ENCODE measurements at places on chromosomes 16 and 17. TPM values are rescaled to one million over a fixed set of nuclear protein-coding genes. Genes with fewer than 3 reads are reported as not detected.

DNA sequence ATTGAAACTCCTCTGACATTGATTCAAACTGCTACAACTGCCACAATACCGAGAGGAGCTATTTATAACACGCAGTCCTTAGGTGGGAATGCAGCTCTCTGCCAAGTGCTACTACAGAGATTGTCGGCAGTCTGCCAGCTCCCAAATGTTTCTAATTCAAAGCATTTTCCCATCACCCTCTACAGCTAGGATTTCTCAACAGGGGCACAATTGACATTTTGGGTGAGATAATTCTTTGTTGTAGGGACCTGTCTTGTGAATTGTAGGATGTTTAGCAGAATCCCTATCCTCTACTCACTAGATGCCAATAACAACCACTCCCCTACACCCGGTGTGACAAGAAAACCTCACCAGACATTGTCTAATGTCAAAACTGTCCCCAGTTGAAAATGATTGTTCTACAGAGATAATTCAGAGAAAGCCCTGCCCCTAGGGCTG, 7.8 kb upstream of the N4BP1 start:
- peak; percentile 78 for DNase-seq

DNA sequence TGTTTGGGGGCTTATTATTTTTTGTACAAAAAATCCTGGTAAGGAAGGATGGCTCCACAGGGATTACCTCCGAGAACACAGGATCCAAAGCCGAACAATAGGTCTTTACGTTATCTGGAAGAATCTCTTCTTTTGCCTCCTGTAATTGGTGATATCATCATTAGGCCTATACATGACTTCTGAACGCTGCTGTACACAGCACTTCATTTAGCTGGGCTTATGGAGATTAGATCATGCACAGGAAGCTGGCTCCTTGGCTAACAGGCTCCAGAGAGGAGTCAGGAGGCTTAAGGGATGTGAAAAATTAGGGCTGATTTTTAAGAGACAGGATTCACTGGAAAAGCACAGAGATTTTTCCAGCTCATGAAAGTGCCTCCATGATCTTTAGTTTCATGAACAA, 54.7 kb downstream of the TANGO6 start:
- no peak for DNase-seq

DNA sequence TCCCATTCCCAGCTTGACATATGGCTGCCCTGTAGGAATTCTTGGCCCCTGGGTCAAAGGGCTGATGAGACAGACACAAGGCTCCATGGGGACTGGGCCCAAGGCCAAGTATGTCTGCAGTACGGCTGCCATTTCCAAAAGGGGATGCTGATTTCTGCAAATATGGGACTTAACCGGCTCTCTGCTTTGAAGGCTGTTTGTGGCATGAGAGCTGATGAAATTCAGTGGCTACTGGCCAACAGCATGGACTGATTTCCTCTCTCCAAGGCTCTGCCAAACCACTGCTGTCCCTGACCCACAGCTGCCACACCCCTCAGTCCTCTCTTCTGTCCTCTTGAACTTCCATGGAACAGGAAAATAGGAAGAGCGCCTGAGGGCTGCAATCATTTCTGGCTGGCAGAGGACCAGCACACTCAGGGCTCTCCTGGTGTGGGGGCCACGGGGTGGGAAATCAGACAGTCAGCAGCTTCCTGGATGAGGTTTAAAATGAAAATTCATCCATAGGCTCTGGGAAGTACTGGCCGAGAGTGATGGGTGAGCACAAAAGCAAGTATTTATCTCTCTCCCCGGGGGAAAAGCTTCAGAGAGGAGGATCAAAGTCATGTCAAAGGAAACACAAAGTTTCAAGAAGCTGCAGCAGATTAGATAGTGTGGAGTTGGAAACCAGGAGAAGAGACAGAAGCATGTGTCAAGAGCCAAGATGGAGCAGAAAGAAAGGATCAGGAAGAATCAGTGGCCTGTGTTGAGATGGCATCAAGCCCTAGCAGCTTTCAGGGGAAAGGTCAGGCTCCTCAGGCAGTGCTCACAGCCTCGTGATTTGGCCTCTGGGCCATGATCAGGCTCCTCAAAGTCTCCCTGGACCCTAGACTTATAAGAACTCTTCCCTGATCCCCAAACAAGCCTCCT, 64.1 kb upstream of the SREBF1 start:
- peak; percentile 94 for DNase-seq

Gene SULT1A2
- not detected for polyA plus RNA-seq

DNA sequence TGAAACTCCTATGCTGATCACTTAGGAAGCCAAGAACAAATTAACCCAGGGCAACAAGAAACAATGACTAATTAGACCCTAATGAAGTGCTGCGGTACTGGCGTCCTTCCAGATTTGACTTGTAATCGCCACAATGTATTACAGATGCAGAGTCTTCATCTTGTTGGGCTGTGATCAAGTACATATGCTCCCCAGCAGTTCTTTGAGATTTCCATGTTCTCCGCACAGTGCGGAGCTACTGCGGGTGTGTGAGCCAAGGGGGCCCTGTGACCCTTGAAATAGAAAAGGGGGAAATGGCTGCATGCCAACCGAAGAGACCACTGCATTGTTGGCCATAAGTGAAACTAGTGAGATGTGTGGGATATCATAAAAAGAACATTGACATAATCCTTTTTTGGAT, 469.9 kb downstream of the MAF start:
- DNase-seq: no peak

DNA sequence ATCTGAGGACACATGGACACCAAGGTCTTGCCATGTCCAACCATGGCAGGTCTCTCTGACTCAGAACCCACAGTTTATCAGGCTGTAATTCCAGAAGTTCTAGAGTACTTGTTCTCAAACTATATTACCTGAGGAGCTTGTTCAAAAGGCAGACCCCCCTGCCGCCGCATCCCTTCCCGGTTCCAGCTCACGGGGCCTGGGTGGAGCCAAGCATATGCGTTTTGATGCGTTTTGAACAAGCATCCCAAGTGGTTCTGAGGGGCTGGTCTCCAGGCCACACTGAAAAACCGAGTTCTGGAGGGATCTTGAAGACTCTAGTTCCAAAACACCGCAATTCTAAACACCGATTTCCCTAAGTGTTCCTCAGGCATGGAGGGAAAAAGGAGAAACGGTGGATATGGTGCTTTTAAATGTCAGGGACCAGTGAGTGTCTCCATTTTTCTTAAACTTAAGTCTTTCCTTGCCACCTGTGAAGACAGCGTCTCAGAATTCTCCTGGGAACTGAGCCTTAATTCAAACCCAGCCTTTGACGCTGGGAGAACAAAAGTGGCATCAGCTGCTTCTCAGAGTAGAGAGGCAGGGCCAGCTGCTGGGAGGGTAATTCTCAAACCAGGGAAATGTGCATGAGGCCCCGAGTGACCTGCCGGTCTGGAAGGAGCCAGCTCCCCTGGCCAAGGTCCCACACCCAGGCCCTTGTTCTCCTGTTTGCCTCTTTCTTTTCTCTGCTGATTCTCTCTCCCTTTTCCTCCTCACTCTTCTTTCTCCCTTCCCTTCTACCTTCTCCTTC, 84.4 kb upstream of the PLCG2 start:
- DNase-seq: no peak

Gene UMOD
- not detected for polyA plus RNA-seq

DNA sequence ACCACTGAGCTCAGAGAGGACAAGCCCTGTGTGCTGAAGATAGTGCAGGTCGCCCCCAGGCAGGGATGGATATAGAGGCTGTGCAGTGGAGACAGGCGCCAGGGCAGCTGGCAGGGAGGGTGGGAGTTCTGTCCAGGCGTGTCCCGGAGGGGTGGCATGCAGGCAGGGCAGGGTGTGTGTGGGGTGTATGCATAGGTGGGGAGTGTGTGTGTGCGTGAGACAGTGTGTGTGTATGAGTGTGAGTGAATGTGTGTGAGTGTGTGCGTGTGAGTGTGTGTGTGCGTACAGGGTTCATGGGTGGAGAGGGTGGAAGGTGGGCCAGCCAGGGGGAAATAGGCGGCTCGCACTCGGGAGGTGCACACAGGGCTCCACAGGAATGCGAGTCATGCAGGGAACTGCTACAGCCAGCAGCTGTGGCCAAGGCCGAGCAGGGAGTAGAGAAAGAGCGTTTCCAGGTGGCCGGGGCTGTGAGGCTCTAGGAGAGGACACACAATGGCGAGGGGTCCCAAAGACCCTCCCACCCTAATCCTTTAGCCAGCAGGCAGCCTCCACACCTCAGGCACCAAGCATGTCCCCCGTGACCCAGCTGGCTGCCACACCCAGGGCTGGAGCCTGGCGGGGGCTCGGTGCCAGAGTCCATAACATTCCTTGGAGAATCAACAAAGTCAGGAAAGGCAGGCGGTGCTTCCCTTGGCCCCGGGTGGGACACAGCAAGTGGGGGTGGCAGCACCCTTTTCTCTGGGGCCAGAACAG, 4.6 kb downstream of the PLCD3 start:
- DNase-seq: peak; percentile 57

DNA sequence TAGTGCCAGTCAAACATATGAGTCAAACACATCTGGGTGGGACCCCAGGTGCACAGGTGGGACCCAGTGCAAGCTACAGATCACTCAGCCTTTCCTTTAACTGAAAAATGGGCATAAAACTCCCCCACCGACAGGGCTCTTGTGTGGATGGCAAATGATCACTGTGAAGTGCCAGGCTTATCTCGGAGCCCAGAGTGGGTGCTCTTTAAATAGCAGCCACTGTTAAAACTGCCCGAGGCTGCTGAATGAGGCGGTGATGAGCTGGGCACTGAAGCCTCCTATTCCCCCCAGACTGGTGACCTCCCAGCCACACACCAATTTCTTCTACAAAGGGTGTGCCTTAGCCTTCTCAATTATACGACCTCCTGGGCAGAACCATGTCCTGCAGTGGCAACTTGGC, 433.8 kb downstream of the SLC39A11 start:
- DNase-seq: no peak

DNA sequence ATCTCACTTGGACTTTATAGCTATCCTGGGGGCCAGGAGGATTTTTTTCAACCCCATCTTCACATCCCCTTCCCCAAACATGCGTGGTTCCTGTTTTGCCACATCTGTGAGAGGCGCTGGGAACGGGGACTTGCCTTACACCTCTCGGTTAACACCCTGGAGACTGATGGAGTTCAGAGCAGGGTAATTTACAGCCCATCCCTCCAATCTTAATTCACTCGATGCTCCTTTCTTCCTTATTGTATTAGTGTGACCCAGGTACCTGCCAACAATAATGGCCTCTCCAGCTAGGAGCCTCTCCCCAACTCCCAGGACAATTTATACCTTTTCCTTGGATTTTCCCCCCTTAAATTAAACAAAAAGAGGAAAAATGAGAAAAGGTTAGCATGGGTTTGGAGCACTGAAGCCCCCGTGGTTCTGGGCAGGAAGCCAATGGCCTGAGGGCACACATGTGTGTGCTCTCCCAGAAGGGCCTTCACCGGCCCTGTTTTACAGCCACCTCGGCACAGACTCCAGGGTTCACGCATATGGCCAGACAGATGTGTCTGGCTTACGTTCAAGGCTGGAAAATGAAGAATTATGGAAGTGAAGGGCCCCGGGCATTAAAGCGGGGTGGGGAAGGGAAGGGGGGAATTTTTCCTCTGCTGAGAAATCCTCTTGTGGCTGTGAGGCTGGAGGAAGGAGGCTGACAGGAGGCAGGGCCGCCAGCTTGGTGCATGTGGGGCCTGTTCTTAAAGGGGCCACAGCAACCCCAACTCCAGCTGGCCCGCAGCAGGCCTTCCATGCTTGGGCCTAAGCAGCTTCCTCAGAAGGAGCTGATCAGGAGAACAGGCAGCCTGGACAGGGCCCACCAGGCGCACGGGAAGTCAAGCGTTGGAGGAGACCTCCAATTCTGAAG, 21.4 kb downstream of the HIC1 start:
- DNase-seq: no peak

DNA sequence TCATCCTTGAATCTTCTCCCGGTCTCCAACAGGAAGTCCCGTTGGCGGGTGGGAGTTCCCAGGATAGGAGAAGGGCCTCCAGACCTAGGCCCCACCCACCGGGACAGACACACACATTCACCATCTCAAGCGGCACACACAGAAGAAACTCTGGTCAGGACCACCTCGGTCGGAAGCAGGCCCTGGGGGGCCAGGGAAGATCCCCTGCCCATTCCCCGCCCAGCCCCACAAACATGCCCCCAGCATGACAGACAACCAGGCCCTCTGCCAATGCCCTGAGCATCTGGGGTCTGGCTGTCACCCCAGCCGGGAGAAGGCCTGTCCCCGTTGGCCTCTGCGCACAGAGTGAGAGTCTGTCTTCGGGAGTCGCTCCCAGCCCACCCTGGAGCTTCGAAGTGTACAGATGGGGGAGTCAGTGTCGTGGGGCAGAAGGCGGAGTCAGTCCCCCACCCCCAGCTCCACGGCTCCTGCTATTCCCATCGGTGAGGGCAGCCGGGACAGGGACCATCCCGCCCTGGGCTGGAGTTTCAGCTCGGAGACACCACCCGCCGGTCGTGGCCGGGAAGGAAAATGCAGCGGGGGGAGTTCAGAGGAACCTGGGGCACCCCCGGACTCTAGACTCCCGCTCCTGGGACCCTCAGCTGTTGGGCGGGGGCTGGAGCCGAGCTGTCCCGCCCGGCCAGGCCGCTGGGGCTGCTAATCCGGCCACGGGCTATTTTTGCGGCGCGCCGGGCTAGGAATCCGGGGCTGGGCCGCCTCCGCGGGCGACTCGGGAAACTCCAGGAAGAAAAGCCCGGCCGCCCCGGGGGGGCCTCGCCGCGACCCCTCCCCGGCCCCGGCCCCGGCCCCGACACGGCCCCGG, 660 bp downstream of the RHBDF1 start:
- DNase-seq: peak; percentile 91

- DNase-seq: no peak
These were observed 118.6 kb upstream of the TNRC6C start for GRCh38 chr17:77839698-77840512.

GRCh38 chr17:30271102-30271501, 20.6 kb downstream of the BLMH start:
- DNase-seq: peak; percentile 38

Measured in GM23248 (cell line).